ENCODE measurements at places on chromosomes 4 and X. TPM values are rescaled to one million over a fixed set of nuclear protein-coding genes. Genes with fewer than 3 reads are reported as not detected.

The CSN2 gene
- not detected for polyA plus RNA-seq

The FGFBP2 gene
- polyA plus RNA-seq: 1.8 TPM

The LEF1 gene
- not detected for polyA plus RNA-seq

The MSMO1 gene
- 42.8 TPM for polyA plus RNA-seq

The UBA1 gene
- polyA plus RNA-seq: 72.7 TPM

The SYTL4 gene
- polyA plus RNA-seq: 10.5 TPM

All from sigmoid colon (tissue), 7 donors.